ENCODE measurements at places on chromosomes 2 and 18.

DNA sequence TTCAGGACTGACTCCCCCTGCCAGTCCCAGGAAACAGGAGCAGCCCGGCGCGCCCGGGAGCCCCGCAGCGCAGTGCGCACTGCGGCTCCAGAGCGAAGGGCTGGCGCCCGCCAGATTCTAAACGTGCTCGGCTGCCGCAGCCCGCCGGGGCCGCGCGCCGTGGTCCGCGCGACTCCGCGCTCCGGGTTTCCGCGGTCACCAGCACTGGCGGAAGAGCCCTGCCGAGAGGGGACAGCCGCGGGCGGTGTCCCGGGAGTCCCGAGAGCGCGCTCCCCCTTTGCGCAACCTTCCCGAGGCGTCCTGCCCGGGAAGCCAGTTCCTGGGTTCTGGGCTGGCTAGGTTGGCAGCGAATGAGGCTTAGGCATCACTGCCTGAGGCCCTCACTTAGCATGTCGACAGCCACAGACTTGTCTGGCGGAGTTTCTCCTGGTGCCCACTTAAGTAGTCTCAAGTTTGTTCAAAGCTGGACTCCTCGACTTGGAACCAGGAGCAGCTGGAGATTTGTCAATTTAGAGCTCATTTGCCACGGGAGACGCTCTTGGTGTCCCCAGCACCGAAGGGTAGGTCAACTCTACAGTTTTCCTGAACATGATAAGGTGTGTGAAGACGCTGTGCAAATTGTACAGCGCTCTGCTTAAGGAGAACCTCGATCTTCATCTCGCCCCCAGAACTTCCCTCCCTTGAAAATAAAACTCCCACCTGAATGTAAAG is 1.5 kb upstream of the VSNL1 start:
- ATAC-seq: no peak

DNA sequence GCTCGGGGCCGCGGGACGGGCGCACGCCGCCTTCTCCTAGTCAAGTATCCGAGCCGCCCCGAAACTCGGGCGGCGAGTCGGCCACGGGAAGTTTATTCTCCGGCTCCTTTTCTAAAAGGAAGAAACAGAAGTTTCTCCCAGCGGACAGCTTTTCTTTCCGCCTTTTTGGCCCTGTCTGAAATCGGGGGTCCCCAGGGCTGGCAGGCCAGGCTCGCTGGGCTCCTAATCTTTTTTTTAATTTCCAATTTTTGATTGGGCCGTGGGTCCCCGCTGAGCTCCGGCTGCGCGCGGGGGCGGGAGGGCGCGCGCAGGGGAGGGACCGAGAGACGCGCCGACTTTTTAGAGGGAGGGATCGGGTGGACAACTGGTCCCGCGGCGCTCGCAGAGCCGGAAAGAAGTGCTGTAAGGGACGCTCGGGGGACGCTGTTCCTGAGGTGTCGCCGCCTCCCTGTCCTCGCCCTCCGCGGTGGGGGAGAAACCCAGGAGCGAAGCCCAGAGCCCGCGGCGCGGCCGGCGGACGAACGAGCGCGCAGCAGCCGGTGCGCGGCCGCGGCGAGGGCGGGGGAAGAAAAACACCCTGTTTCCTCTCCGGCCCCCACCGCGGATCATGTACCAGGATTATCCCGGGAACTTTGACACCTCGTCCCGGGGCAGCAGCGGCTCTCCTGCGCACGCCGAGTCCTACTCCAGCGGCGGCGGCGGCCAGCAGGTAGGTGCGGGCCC is 617 bp downstream of the FOSL2 start:
- ATAC-seq: no peak

GRCh38 chr2:60603533-60604190 is 50.2 kb upstream of the BCL11A start:
- ATAC-seq: no peak

- no peak for ATAC-seq
These were observed 80.2 kb downstream of the MIB1 start for GRCh38 chr18:21820811-21821143.

DNA sequence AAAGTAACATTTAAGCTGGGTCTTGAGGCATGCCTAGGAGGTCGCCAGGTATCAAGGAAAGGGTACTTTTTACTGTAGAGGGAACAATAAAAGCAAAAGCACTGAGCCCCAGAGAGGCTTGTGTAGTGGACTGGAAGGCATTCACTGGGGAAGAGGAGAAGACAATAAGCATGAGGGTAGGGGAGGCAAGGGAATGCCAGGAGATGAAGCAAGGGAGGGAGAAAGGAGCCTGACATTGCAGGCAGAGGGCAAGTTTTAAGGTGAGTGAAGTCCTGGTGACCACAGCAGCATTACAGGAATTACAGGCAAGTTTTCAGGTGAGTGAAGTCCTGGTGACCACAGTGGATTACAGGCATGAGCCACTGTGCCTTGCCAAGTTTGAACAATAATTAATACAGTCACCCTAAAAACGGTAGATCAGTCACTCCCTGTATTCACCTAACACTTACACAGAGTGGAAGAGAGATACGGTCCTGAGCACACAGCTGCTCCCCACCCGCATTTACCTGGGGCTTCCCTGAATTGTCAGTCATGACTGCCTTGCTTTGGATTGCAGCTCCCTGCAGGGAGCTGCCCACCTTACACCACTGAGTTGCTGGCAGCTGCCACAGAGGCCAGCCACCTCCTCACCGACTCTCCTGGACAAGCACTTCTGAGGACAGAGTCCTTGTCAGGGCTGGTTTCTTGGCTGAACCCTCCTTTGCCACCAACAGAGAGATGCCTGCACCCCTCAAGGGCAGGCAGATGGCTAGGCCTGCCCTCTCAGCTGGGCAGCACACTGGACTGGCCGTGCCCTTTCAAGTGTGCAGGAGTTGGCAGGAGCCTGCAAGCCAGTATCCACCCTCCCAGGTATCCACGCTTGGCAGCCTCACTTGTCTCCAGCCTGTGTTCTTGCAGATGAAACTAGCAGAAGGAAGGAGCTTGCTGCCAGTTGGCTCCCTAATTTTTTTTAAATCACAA is 153.2 kb upstream of the MSH6 start:
- no peak for ATAC-seq

DNA sequence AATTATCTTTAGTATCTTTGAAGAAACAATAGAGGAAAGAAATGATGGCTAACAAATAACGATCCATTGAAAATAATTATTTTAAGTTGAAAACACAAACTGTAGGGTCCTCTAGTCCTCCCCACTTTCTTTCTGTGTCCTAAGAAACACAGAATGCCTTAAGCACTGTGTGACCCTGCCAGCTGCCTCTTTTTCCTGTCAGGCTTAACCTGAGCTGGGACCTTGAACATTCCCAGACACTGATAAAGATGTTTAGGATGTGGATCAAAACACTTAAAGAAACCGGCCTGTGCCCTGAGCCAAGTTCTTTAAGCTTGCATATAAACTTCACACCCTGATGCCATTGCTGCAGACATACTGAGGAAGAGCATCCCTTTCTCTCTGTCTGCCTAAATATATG is 755.4 kb upstream of the VRK2 start:
- ATAC-seq: no peak

GRCh38 chr2:159722580-159722979 is 10.3 kb downstream of the MARCHF7 start:
- no peak for ATAC-seq

DNA sequence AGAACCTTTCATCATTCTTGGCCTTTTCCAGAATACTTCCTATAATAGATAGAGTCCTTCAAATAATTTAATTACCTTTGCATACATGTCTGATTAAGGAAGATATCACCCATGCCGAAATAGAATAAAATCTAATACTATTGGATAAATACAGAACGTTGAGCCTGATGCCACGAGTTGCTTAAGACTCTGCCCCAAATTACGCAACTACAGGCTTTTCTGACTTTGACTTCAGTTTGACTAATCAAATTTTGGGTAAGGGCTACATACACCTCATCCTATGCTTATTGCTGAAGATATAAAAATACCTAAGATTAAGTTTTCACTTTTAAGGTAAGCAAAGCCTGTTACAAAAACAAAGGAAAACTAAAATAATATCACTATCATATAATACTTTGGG is 1065.1 kb upstream of the NRXN1 start:
- ATAC-seq: no peak

- ATAC-seq: no peak
These were observed 17.9 kb upstream of the COL6A3 start for GRCh38 chr2:237431837-237432236.

GRCh38 chr2:1817256-1818051 is 73.1 kb upstream of the PXDN start:
- peak; percentile 51 for ATAC-seq

DNA sequence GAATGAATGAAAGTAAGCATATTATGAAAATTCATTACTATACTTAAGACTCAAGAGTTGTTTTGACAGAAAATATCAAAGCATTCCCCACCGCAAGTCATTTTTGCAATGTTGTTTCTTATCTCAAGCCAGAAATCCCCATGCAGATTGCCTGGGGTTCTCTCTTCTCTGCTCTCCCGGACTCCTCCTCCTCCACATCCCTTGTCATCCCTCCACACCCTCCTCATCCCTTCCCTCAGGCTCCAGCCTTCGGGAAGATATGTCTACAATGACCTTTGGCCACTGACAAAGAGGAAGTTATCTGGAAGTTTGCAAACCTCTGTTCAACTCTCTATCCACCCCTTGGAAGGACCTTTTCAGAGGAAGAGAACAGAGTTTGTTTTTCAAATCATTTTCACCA is 11.9 kb downstream of the TFCP2L1 start:
- ATAC-seq: no peak

DNA sequence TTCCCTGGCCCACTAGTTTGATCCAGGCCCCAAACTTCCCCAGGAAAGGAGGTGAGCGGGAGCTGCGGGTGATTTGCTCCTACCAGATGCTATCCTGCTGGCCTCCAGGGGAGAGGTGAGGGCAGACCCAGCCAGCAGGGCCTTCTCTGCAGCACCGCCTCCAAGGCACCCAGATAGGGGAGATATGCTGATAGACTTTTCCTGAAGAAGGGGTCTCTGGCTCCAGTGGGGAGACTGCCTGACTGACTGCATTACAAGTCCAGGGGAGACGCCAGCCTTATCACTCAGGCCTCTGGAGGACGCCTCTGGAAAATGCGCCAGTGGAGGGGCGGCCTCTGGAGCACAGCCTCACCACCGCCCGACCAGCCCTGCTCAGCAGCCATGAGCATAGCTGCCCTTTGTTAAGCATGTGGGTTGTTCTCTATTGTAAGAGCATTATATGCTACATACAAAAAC is 60.6 kb upstream of the SMAD7 start:
- no peak for ATAC-seq

GRCh38 chr2:147294825-147295392 is 549.9 kb upstream of the ACVR2A start:
- no peak for ATAC-seq

GRCh38 chr2:26128176-26128575 is 44.7 kb upstream of the GAREM2 start:
- no peak for ATAC-seq

DNA sequence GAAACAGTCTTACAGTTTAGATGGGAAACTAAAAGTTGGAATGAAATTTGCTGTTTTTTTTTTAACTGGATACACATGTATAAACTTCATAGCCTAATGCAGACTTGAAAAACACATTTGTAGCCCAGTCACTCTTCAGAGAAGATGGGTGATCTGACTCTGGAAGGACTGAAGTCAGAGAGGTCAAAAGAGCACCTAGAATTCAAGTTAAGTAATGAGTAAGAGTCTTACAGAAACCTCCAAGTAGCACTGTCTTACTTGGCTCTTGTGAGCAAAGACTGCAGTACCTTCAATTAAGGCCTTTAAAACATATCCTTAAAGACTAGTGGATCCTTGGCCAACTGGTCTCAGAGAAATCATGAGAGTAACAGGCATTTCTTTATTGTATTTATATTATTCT is 41.9 kb downstream of the TRAPPC8 start:
- ATAC-seq: no peak

DNA sequence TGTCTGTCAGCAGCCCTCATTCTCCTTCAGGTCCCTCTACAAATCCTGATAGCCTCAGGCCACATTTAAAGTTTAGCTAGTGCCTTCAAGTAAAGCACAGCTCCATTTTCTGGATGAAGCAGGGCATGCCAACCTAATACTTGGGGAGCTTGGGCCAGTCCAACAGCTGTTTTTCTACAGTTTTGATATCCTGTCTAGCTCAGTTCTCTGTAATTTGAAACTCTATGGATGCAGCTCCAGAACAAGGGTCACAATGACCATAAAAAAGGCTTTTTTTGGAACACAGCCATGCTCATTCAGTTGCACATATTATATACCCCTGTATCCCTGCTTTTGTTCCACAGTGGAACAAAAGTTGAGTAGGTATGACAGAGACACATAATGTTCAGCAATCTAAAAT is 373.5 kb downstream of the SUCLG1 start:
- no peak for ATAC-seq

GRCh38 chr2:172415865-172416183 is 11.6 kb upstream of the ITGA6 start:
- no peak for ATAC-seq

GRCh38 chr18:24869285-24869684 is 408.8 kb downstream of the HRH4 start:
- no peak for ATAC-seq

GRCh38 chr2:188576651-188577050 is 285.0 kb downstream of the GULP1 start:
- no peak for ATAC-seq

DNA sequence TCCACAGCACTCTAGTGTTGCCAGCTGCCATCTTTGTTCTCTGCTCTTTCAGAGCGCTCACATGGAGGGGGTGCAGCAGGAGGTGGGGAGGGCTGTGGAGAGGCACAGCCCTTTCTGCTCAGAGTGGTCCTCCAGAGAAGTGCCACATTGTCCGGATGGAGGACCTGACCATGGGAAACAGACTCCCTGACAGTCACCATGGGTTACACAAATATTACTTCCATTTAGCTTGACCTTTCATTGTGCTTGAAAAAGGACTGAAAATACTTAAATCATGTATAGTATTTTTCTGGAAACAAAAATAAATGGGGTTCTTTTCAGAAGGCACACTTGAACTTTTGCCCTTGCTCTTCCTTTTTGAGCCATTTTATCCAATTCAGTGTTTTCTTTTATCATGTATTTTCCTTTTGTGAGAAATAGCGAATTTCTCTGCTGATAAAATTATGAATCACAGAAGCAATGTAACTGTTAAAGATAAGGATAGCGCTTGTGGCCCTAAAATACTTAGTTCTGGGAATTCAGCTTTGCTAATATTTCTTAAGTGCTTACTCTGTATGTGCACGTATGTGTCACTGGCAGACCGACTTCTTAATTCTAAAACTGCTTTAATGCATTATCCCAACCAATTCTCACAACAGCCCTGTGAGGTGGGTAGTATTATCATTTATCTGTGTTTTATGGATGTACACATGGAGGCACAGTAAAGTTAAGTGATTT is 34.2 kb downstream of the SPATS2L start:
- no peak for ATAC-seq

GRCh38 chr2:39549000-39549399 is 111.9 kb upstream of the MAP4K3 start:
- no peak for ATAC-seq

DNA sequence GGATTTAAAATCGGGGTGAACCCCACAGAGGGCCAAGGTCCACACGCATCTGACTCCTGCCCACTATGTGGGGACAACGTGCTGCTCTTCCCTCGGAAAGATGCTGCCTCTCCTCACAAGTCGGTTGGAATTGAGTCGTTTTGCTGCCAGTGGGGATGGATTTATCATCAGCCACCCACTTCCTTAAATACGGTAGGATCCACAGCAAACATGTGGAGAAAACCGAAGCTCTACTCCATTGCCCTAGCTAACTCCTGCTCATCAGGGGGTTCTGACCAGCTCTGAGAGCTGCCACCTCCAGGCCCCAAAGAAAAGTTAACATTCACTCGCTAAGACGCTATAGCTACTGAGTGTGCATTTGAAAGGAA is 80.9 kb downstream of the CHRNA1 start:
- ATAC-seq: peak; percentile 26
